Effector CD8-positive, alpha-beta T cell (primary cell): ENCODE measurements at places on chromosomes 5 and 9.

- no peak for DNase-seq
Measured at GRCh38 chr5:114782869-114783268, 386.8 kb downstream of the TRIM36 start.

DNA sequence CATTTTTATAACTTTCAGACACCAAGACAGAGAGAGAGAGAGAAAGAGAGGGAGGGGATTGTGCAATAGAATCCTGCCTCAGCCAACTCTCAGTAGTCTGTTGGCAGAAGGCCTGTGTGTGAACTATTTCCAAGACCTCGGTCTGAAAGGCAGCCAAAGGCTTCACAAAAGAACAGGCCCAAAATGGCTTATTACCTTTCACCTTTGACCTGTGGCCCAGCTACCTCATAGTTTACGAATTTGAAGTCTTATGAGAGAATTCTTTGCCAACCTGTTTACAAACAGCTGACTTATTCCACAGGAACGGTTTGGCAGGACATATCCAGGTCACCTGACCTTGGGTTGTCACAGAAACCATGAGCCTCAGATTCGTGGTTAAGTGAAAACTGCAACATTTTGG, 48.6 kb downstream of the NR2F1-AS1 start:
- DNase-seq: no peak

- DNase-seq: no peak
Measured at GRCh38 chr5:149237662-149238061, 34.0 kb upstream of the AFAP1L1 start.

DNA sequence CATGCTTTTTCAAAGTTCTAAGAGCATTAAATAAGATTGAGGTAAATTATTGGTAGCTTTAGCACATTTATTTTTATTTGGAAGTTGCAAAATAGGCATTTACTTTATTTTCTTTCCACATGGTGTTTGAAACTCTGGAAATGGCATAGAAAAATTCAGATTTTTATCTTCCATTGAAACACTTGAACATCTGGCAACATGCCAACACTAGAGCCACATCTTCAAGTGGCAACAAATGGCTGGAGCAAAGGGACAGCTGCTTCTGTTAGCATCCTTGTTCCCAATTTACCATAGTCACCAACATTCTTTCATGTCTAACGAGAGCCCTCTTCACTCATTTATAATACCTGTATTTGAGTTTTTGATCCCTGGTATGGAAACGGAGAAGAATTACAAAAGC, 539.9 kb downstream of the ZNF608 start:
- DNase-seq: no peak

- no peak for DNase-seq
Measured at GRCh38 chr9:14275331-14275730, 38.6 kb downstream of the NFIB start.

GRCh38 chr5:153660919-153661318, 170.4 kb downstream of the GRIA1 start:
- DNase-seq: no peak

DNA sequence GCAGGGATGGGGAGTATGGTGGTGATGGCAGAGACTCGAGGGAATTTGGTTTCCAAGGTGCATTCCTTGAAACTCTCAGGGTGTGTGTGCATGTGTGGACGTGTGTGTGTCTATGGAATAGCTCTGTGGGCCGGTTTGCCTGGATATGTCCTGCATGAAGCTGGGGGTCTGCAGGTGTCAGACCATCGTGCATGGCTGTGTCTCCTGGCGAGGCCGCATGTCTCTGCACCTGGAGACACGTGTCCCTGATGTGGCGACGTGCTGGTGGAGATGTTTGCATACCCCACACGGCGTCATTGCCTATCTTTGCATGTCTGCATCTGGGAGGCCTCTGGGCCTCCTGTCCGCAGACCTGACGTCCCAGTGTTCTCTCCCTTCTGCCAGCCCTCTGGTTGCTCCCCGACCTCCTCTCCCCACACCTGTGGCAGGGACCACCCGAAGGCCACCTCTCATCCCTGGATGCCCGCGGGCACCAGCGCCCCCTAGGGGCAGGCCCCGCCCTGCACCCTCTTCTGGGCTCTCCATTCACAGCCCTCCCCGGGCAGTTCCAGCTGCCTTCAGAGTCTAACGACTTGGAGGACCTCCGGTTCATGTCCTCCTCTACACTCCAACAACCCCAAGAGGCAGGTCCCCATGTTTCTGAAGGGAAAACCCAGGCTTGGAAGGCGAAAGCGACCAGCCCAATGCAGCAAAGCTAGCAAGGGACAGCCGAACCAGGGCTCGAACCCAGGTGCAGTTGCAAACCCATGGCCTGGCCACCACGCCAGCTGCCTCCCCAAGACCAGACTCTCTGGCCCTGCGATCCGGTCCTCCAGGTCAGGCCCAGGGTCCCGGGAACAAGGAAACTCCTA, 88.6 kb downstream of the LMX1B start:
- peak; percentile 11 for DNase-seq

DNA sequence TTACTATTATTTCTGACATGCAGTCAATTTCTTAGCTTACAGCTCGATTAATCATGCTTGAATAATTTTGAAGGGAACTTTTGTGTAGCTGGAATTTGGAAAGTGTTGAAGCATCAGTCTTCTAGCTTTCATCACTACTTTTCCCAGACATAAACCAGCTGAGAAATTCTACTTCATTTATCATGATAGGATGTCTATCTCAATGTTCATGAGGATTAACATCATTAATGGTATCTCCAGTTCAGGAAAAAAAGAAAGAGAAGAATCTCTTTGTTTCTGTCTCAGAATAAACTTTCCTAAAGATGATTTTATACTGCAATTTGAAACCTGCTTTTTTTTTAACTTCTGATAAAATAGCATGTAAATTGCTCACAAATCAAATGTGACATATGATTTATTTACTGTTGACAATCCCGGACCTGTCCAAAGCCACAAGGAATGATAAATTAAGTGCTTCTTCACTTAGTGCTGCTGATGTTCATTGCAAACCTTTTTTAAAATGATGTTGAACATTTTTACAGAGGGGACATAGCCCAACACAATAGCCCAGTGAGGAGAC, 412.1 kb upstream of the CLINT1 start:
- DNase-seq: no peak

DNA sequence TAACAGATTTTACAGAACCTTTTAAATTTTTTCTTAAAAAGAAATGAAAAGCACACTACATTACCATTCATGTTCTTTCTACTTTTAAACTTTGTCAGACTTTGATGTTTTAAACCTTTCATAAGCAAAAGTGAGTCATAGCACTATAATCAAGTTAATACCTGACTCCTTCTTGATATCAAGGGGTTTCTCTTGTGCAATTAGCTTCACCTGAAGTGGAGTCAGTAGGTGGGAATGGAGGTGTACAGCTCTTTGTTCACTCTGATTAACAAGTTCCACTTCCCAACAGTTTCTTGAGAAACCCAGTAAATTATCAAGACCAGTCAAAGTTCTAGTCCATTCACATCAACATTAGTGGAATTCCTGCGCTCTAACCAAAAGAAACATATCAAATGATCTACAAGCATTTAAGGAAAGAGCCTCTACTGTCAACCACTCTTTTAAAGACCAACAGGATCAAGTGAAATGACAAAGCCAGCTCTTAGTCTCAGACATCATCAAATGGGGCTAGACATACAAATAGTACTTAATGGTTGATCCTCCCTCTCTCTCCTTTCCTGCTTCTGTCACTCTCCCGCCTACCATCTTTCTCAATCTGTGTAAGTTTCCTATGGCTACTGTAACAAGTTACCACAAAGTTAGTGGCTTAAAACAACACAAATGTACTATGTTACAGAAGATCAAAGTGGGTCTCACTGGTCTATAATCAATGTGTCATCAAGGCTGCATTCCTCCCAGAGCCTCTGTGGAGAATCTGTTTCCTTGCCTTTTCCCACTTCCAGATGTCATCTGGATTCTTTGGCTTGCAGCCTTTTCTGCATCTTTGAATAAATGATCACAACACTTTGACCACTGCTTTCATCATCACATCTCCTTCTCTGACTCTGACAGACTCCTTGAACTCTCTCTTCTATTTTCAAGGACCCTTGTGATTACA, 68.0 kb downstream of the HINT1 start:
- no peak for DNase-seq

DNA sequence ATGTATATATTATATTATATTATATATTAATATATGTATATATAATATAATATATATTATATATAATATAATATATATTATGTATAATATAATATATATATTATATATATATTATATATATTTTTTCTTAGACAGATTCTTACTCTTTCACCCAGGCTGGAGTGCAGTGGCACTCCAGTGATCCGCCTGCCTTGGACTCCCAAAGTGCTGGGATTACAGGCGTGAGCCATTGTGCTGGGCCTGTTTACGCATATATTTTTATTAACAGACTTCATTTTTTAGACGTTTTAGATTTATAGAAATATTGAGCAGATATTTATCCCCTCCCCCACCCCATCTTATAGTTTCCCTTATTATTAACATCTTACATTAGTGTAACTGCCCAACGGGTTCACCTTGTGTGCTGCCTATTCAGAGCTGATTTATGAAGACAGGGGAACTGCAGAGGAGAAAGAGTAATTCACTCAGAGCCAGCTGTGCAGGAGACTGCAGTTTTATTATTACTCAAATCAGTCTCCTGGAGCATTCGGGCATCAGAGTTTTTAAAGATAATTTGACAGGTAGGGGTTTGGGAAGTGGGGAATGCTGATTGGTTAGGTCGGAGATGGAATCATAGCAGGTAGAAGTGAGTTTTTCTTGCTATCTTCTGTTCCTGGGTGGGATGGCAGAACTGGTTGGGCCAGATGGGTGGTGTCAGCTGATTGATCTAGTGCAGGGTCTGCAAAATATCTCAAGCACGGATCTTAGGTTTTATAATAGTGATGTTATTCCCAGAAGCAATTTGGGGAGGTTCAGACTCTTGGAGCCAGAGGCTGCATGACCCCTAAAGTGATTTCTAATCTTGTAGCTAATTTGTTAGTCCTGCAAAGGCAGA, 93.4 kb downstream of the UNC13B start:
- DNase-seq: no peak

- no peak for DNase-seq
Measured at GRCh38 chr5:111596705-111597104, 84.4 kb upstream of the STARD4 start.

GRCh38 chr5:35488791-35489190, 128.9 kb upstream of the SPEF2 start:
- no peak for DNase-seq

GRCh38 chr5:58404734-58405133, 55.2 kb downstream of the PLK2 start:
- DNase-seq: no peak

DNA sequence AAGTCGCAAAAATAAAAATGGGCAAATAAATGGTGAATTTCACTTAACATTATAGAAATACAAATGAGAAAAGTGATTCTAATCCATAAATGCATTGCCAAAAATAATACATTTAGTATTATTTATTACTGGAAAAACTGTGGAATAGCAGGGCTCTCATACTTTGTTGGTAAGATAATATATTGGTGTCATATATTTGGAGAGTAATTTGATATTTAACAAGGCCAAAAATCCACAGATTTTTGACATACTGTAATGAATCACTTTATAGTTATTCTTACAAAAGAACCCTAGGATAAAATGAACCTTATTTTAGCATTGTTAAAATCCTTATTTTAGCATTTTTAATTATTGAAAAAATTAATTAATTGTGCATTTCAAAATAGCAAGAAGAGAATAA, 397.2 kb upstream of the DAB2 start:
- DNase-seq: no peak

DNA sequence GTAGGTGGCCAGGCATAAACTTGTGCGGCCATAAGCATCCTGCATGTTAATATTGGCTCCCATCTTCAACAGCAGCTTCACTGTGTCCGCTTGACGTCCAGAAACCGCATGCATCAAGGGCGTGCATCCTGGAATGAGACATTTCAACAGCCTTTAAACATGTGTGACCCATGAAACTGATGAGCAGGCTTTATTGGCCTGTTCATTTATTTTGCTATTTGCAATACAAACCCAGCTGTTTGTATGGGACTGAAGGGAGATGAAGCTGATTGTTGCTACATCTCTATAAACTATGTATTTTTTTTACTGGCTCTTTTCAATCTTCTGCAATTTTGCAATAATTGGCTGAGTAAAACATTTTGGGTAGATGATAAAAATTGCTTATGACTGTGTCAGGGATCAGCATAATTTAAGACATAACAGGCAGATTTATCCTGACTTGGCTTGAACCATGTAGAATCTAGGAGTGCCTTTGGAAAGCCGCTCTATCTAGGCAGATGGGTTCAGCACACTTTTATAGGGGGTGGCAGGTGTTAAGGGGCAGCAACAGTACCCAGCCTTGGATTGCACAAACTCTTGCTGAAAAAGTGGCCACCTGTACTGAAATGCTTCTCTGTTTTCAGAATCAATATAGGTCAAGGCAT, 56.9 kb downstream of the ANKRD55 start:
- DNase-seq: no peak

DNA sequence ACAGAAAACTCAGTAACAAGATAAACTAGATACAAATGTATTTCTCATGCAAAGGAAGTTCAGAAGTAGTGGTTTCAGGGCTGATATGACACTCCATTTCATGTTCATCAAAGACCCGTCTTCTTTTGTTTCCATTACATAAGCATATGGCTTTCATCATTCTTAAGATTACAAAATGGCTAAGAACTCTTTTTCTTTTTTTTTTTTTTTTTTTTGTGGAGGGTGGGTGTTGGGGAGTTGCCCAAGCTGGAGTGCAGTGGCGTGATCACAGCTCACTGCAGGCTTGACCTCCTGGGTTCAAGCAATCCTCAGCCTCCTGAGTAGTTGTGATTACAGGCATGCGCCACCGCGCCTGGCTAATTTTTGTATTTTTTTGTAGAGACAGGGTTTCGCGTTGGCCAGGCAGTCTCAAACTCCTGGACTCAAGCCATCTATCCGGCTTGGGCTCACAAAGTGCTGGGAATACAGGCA, 22.0 kb upstream of the PTBP3 start:
- DNase-seq: no peak

GRCh38 chr5:50697739-50698138, 31.3 kb downstream of the PARP8 start:
- DNase-seq: no peak

DNA sequence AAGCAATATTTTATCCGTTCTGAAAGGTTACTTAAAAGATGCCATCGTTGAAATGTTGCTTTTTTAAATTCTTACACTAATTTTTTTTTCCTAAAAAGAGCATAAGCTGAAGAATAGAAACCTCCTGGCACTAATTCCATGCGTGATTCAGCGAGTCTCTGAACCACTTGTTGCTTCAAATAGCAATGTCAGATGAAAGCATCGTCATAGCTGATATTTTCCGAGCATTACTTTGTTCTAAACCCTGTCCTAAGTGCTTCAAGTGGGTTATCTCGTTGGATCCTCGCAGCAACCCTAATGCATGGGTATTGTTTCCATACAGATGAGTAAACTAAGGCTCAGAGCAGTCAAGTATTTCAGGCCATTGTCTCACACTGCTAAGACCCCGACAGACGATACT, 79.7 kb downstream of the CDH6 start:
- no peak for DNase-seq
